HTR-8/SVneo (cell line): ENCODE measurements at places on chromosomes 13 and 19.

GRCh38 chr19:36986131-36986530 is 70.0 kb downstream of the ZNF568 start:
- DNase-seq, result no peak

DNA sequence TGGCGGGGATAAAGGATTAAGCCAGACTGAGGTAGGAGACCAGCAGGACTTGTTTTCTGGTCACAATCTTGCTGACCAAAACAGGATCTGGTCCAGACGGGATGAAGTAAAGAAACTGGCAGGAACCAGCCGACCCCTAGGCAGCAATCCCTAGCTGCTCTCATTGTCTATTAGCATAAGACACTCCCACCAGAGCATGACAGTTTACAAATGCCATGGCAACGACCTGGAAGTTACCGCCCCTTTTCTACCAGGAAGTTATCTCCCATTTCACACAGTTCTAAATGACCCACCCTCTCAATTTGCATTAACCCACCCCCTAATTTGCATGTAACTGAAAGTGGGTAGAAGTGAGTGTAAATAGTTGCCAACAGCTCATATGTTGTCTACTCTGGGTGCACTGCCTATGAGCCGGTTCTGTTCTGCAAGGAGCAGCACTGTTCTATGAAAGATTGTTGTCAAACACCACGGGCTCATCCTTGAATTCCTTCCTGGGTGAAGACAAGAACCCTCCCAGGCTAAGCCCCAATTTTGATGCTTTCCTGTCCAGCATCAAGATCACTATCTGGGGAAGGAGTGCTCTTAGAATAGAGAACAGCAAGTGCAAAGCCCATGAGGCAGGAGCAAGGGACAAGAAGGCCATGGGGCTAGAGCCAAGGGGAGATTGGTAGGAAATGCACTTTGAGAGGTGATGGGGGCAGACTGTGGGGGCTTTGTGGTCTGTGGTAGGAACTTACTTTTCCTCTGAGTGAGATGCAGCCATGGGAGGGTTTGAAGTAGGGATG is 13.9 kb upstream of the FBXO27 start:
- no peak for DNase-seq

DNA sequence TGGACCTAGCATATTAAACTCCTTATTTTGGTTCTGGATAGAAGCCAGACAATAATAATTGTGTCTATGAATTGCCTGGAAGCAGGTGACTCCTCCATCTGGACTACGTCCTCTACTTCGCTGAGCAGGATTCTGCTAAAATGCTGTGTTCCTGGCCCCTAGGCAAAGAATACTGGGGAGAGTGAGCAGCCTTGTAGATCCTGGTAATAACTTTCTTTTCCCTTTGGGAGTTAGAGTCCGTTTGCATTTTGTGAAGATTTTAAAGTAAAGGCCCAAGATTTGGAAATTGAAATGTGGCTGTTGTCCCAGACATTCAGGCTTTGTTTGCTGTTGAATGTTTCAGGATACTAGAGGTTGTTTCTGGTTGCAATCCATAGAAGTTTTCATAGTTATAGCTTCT is 511.9 kb upstream of the KLF12 start:
- no peak for DNase-seq

DNA sequence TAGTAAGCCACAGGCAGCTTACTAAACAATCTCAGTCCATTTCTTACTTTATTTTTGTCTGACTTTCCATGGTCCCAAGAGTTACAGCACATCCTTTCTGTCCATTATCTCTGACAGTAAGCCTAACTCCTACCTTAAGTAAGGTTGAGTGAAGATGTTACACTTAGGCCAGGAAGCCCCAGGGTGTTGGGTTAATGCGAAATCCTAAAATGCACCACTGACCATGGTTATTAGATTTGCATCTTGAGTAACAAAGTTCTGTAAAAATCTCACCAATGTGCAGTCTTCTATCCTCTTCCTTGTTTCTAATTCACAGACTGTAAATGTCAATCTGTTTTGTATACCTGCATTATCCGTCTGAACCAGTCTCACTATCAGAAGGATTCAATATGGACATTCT is 462.5 kb downstream of the FGF14 start:
- DNase-seq, result no peak

DNA sequence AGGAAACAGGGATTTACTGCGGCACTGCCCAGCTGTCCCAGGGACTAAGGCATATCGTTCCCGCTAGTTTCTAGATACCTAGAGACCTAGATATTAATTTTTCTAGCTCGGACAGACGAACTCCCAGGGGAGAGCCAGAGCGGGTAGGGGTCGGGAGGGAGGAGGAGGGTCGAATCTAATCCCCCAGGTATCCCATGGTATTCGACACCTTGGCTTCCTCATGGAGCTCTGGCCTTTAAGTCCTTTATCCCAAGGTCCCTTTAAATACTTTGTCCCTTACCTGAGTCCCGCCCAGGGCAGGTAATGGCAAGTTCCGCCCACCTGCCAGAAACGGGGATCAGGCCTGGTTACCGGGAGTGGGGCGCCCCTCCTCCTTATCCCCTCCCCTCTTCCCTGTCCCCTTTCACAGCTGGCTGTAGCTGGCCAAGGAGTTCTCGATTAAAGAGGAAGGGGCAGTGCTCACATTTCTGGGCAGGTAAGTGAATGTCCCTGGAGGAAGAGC is at the start of gene PRRG2:
TSS of gene PRRG2 (plus strand) at position 310 of the 502 bp plus-strand sequence. CDS start 1,904 bp downstream, outside the sequence.
- no peak for DNase-seq

DNA sequence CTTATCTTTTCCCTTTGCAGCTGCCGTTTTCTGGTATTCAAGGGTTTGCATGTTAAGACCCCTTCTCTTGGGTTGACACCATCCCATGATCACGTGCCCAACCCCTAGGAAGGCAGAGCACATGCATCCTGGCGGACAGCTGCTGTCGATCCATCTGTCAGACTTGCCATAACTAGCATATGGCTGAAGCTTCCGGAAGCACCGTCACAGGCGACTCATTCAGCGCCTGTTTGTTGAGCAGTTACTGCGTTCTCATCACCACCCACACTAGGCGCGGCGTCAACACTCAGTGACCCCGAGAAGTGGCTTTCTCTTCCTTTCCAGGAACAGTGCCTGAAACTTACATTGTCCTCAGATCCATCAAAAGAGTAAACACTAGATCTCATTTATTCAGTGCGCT is 93.6 kb downstream of the SOX1 start:
- no peak for DNase-seq

DNA sequence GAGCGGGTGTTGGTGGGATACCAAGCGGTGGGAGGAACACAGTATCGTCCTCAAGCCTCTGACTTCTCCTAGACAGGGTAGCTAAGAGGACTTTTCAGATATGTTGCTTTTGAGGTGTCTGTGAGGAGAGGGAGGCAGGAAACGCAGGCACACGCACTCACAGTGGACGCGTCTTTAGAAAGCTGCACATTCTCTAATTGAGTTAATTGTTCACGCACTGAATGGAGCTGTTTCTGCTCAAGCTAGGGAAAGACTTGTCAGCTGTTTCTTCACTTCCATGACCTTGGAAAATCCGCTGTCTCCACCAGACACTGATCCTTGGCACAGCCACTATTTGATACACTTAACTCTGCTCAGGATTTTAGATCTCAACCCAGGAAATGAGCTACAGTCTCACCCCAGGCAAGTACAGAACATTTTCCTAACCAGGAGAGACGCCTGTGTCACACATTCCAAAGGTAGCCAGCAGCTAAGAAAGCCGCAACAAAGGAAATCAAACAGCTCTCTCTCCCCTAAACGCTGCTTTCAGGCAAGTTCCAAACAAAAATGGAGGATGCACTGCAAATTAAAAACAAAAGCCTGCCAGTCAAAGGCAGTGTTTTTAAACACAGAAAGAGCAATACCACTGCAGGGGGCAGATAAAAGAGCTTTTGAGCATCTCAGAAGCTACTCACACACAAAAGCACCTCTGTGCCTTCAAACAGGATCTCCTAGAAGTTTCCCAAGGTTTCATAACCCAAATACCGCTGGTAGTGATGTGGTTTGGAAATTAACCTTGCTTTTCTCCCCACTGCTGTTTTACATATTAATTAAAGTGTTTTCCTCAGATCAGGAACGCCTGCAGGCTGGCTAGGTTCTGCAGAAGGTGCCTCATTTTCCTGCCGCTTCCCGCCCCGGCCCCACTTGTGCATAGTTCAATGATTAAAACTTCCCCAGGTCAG is 57.3 kb downstream of the IRS2 start:
- DNase-seq, result no peak

- DNase-seq, result peak; percentile 53
These were observed 31.2 kb downstream of the TMPRSS9 start for GRCh38 chr19:2391118-2391725.

DNA sequence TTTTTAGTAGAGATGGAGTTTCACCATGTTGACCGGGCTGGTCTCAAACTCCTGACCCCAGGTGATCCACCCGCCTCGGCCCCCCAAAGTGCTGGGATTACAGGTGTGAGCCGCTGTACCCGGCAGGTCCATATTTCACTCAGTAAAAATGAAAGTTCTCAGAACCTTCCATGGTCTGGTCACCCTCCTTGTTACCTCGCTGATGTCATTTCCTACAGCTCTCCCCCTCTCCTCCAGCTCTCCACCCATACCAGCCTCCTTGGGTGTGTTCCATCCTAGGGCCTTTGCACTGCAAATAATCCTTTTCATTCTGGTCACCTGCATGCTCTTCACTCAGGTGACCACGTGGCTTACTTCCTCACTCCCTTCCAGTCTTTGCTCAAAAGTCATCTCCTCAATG is 78.2 kb upstream of the TNFSF11 start:
- DNase-seq, result no peak

DNA sequence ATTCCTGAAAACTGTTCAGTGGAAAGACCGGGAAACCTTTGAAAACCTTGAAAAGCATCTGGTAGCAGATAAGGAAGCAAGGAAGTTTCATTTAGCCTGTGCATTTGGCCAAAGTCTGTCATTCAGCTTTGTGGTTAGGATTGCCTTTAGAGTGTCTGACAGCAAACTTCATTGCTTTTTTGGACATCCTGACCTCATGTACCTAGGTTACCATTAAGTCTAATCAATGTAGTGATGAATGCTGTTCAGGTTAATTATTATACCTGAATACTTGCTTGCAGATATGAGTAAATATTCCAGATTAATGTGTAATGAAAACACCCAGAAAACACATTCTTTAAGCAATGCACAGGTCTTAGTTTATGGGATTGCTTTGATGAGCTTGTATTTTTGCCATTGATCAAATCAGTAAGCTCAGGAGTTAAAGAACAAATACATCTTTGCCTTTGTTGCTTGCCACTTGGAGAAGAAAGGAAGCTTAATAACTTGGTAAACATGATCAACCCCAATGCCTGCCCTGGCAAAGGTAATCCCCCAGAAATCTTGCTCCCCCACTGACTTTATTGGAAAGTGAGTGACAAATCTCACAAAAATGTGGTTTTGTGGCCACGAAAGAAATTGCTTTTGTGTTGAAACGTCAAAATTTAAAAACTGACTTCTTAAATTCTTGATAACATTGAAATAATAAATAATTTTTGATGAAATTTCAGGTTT is 87.4 kb downstream of the SLC15A1 start:
- DNase-seq, result no peak

DNA sequence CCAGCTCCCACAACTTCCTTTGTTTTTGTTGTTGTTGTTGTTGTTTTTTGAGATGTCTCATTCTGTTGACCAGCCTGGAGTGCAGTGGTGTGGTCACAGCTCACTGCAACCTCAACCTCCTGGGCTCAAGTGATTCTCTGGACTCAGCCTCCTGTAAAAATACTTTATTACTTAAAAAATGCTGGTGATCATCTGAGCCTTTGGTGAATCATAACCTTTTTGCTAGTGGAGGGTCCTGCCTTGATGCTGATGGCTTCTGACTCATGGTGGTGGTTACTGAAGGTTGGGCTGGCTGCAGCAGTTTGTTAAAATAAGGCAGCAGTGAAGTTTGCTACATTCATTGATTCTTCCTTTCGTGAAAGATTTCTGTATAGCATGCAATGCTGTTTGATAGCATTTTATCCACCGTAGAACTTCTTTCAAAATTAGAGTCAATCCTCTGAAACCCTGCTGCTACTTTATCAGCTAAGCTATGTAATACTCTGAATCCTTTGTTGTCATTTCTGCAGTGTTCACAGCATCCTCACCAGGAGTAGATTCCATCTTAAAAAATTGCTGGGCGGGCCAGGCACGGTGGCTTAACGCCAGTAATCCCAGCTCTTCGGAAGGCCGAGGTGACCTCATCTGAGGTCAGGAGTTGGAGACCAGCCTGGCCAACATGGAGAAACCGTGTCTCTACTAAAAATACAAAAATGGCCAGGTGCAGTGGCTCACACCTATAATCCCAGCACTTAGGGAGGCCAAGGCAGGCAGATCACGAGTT is 18.0 kb downstream of the ARHGAP35 start:
- no peak for DNase-seq

DNA sequence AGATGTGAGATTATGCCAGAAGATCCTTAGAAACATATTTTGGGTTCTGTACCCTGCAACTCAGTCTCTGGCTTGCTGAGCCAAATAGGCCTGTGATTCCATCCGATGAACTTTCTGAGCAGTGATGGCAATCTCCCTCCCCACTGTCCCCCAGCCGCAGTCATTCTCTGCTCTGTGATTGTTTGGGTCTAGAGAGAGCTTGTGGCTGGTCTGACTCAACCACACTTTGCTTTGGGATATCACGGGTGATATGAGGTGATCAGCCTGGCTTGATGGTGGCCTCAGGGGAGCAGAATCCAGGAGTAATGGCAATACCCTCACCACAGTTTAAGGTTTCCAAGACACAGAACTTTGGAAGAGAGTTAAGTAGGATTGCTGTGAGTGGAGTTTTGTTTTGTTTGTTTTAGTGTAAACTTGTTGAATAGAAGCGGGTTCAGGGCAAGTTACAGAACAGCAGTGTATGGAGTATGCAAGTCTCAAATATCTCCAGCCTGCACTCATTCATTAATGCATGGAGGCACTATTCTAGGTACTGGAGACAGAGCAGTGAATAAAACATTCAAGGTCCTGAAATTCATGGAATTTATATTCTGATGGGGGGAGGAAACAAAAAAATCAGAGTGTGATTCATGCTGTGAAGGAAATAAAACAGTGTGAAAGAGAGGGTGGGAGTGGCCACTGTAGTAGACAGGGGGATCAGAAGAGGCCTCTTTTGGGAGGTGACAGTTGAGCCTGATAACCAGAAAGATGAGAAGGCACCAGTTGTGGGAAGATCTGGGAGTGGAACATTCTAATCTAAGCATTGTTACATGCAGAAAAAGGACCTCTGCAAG is 5.3 kb downstream of the SAMD4B start:
- DNase-seq, result no peak
